Stimulated activated CD4-positive, alpha-beta T cell treated with anti-CD3 and anti-CD28 coated beads, Interleukin-12 subunit alpha, Interleukin-12 subunit beta, amount 100 ng/mL, for 4 hours (primary cell): ENCODE measurements at places on chromosomes 2 and 18.

GRCh38 chr2:208245746-208246145 is 9.1 kb downstream of the IDH1 start:
- DNase-seq = no peak

DNA sequence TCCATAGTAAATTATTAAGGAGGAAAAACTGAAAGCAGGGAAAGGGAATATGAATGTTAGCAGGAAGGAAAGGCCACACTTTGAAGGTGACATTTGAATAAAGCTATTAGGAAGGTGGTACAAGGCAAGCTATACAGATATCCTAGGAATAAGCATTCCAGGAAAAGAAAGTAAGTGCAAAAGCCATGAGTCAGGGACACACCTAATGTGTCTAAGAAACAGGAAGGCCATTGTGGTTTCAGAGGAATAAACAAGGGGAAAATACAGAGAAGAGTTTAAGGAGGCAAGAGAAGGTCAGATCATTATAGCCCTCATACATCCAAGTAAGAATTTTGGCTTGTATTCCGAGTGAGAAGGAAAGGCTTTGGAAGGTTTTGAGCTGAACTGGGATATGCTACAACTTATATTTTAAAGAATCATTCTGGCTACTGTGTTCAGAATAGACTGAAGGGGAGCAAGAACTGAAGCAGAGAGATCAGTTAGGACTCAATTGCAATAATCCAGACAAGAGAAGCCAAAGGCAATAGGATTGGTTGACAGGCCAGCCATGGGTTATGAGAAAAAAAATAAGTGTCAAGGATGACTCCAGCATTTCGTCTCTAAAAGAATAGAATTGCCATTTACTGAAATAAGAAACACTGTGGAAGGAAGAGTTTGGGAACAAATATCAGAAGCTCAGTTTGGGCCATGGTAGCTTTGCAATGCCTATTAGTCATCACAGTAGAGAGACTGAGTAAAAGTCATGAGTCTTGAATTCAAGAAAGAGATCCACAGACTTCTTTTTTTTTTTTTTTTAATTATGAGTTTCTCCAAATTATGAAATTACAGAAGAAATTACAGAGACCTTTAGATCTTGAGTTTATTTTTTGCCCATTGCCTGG is 11.3 kb downstream of the RAD51AP2 start:
- DNase-seq = no peak

GRCh38 chr2:101461381-101461780 is 13.5 kb downstream of the RFX8 start:
- DNase-seq = no peak

- DNase-seq = no peak
Observed at GRCh38 chr2:128505150-128505490, 186.5 kb upstream of the HS6ST1 start.

GRCh38 chr2:220708366-220708765 is 863.7 kb downstream of the EPHA4 start:
- DNase-seq = no peak

DNA sequence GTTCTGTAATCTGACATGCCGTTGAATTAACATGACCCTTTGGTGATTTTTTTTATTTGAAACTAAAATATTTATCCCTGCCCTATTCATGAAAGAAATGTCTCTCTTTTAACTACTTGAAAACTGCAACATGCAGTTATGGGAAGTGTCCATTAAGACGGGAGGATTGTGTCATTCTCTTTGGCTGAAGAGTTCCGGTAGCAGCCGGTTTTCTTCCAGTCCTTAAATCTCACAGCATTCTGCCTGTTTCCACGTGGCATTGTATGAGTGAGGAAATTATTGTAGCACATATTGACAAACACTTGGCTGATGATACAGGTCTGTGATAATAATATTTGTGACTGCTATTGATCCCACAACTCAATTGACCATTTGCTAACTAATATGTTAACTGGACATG is 509.6 kb upstream of the POU3F3 start:
- no peak for DNase-seq

- DNase-seq = no peak
Observed at GRCh38 chr2:198807131-198807530, 650.6 kb downstream of the SATB2 start.

DNA sequence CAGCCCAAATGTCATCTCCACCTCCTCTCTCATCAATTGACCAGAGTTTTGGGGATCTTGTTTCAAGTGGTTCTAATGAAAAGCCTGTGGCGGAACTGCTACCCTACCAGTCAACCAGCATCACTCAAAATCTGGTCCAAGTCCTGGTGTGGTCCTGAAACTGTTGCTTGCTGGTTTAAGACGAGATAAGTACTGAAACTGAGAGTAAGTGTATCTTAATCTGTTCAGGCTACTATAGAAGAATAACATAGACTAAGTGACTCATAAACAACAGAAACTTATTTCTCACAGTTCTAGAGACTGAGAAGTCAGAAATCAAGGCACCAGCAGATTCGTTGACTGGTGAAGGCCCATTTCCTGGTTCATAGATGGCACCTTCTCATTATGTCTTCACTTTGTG is 879 bp upstream of the GALNT5 start:
- DNase-seq = no peak

GRCh38 chr18:39454866-39455265 is 1889.3 kb upstream of the CELF4 start:
- DNase-seq = no peak

- DNase-seq = no peak
Observed at GRCh38 chr2:201347138-201347537, 10.0 kb downstream of the FLACC1 start.

DNA sequence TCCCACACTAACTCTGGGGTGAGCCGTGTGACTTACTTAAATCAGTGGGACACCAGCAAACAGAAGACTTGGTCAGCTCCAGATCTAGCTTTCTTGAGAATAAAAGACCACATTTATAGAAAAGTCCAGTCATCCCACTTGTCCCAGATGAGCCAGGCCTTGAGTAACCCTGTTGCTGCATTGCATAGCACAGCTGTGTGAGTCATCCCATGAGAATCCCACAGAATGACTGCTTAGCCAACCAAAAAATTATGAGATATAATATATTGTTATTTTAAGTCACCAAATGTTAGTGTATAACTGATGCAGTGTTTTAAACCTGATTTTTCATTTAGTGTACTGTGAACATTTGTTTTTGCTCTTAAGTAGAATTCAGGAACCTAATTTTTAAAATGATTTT is 94.2 kb upstream of the FSHR start:
- DNase-seq = no peak

- DNase-seq = no peak
Observed at GRCh38 chr2:45068571-45069140, 59.4 kb upstream of the SIX2 start.

GRCh38 chr2:186962085-186962747 is 113.2 kb upstream of the ZSWIM2 start:
- DNase-seq = no peak

DNA sequence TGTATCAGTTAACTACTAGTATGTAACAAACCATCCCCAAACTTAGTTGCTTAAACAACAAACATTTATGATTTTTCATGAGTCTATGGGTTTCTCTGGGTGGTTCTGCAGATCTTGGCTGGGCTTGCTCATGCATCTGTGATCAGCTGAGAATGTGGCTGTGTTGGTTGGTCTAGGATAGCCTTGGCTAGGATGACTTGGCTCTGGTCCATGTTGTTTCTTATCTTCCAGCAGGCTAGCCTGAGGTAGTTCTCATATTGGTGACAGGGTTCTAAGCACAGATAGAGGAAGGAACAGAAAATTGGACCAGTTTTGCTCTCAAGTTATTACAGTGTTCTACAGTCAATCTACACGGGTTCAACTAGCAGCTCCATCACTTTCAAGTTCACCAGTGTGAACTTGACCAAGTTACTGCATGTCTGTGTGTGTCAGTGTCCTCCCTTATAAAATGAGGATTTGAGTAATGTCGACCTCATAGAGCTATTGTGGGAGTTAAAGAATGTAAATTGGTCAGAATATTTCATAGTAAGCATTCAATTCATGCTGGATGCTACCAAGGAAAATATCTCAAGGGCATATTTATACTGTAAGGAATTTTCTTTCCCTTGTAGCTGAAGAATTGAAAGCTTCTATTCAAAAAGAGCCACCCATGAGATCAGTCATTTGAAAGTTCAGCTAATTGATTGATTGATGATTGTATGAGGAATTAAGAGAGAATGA is 65.3 kb downstream of the MYO3B start:
- no peak for DNase-seq

DNA sequence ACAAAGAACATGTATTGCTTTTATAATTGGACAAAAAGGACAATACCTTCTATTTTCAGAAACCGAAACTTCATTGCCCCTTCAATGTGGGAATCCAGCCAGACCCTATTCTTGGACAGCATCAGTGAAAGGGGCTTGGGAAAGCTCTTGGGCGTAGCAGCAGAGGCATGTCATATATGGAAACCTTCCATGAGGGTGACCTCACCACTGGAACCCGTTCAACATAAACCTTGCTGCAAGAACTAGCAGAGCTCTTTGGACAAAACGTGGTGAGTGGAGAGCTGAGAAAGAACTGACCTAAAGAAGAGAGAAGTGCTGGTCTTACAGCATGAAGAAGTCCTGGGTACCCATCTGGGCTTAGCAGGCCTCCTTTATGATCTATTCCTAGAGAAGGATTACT is 22.7 kb upstream of the ACTG2 start:
- DNase-seq = no peak

GRCh38 chr2:158923180-158923594 is 45.3 kb upstream of the TANC1 start:
- DNase-seq = no peak

DNA sequence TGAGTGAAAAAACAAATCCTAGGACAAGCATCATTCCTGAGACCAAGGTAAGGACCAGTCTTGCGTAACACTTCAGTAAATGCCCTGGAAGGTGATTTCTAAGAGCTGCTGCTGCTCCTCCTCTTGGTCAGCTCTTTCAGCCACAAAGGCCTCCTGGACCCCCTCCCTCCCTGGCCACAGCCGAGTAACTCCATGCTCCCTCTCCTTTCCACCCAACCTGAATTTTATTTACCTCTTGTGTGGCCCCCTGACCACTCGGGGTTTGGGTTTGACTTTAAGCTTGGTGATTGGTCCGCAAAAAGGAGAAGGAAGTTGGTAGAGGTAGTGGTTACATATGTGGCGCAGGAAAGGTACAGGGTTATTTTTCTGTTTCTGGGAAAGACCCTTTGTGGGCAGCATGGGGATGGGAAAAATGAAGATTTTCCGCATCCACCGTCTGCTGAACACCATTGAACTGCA is 9.2 kb downstream of the HTRA2 start:
- no peak for DNase-seq

- no peak for DNase-seq
Observed at GRCh38 chr2:6602471-6602870, 263.2 kb downstream of the CMPK2 start.

GRCh38 chr2:126733795-126734194 is 77.8 kb downstream of the GYPC start:
- no peak for DNase-seq

DNA sequence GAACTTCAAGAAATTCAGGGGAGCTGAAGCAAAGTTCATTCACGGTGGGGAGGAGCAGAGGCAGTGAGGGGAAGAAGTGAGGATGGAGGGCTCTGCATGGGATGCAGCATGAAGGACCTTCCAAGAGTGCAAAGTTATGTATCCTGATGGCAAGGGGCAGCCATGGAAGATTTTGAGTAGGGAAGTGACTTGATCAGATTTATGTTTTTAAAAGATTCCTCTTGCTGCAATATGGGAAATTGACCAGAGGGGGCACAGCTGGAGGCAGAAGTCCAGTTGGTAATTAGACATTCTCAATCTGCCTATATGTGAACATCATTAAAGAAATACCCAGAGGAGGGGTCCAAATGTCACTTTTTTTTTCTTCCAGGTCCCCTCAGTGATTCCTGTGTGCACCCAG is 21.5 kb upstream of the ANXA4 start:
- DNase-seq = no peak
